ENCODE measurements at places on chromosomes 16 and 17. TPM values are rescaled to one million over a fixed set of nuclear protein-coding genes. Genes with fewer than 3 reads are reported as not detected.

DPEP1 gene
- total RNA-seq: not detected

KLHL10 gene
- 0.12 TPM for total RNA-seq

ARHGAP27 gene
- 55.1 TPM for total RNA-seq

CLEC19A gene
- total RNA-seq: not detected

CEP112 gene
- 4.2 TPM for total RNA-seq

DLX4 gene
- 0.56 TPM for total RNA-seq

KCNH6 gene
- total RNA-seq: 0.08 TPM

NDUFAF8 gene
- 50.1 TPM for total RNA-seq

CCL8 gene
- total RNA-seq: not detected

SCPEP1 gene
- total RNA-seq: 17.6 TPM

ZP2 gene
- total RNA-seq: not detected

GJD3 gene
- total RNA-seq: not detected

APOBR gene
- total RNA-seq: 0.93 TPM

DHRS7C gene
- not detected for total RNA-seq

EPX gene
- not detected for total RNA-seq

SLC52A1 gene
- total RNA-seq: 0.23 TPM

CLDN9 gene
- total RNA-seq: not detected

C16orf96 gene
- total RNA-seq: 0.05 TPM

MT1G gene
- 3.4 TPM for total RNA-seq

G6PC1 gene
- total RNA-seq: not detected

HAGHL gene
- total RNA-seq: 22.2 TPM

KREMEN2 gene
- total RNA-seq: not detected

TPPP3 gene
- total RNA-seq: not detected

CHD9NB gene
- total RNA-seq: 0.14 TPM

RAB11FIP4 gene
- 39.0 TPM for total RNA-seq

GFAP gene
- total RNA-seq: not detected

SMIM5 gene
- 0.32 TPM for total RNA-seq

MYH13 gene
- not detected for total RNA-seq

CDRT15 gene
- not detected for total RNA-seq

FOXC2 gene
- total RNA-seq: not detected

GLYR1 gene
- total RNA-seq: 80.9 TPM

NOB1 gene
- 83.3 TPM for total RNA-seq

NPW gene
- total RNA-seq: 0.61 TPM

KRTAP9-2 gene
- not detected for total RNA-seq

NTN1 gene
- total RNA-seq: 1.2 TPM

RRAD gene
- 0.99 TPM for total RNA-seq

GLIS2 gene
- 0.80 TPM for total RNA-seq

Measured in activated naive CD4-positive, alpha-beta T cell treated with anti-CD3 and anti-CD28 coated beads, Interleukin-2, amount 50 U/mL, for 72 hours (primary cell).